Uterine smooth muscle cell (primary cell): ENCODE measurements at places on chromosomes 3 and 15. TPM values are rescaled to one million over a fixed set of nuclear protein-coding genes. Genes with fewer than 3 reads are reported as not detected.

The CCR3 gene
- not detected in 2 replicates for total RNA-seq

The COL6A5 gene
- total RNA-seq, result under 0.01 TPM in 1 of 2 replicates, not detected in the other

The GOLGA8G gene
- total RNA-seq, result not detected in 2 replicates

The HLTF gene
- total RNA-seq, result 58.2 and 74.6 TPM in 2 replicates

The ECE2 gene
- under 0.01 TPM in 1 of 2 replicates, not detected in the other for total RNA-seq
